GM13976 (cell line): ENCODE measurements at places on chromosomes 13 and 19.

- no peak for DNase-seq
These were observed 17.5 kb upstream of the HS6ST3 start for GRCh38 chr13:96072392-96072791.

DNA sequence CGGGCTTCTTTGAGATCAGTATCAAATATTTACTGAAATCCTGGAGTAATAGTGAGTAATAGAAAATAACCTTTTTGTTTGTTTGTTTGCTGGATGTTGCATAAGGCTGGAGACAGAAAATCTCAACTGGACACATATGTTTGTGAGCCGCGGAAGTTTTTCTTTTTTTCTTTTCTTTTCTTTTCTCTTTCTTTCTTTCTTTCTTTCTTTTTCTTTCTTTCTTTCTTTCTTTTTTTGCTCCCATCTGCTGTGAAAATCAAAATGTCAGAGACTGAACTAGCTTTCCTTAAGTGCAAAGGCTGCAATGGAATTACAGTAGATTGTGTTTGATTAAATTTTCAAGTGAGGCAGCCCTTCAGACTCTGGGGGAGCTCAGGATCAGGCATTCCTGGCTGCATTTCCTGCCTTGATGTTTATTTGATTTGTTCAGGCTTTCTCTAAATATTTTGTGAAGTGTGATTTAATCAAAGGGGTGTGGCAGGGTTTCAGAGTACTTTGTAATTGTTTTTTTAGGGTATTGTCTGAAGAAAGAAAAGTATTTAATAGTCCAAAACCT, 319 bp downstream of the FRY start:
- no peak for DNase-seq

DNA sequence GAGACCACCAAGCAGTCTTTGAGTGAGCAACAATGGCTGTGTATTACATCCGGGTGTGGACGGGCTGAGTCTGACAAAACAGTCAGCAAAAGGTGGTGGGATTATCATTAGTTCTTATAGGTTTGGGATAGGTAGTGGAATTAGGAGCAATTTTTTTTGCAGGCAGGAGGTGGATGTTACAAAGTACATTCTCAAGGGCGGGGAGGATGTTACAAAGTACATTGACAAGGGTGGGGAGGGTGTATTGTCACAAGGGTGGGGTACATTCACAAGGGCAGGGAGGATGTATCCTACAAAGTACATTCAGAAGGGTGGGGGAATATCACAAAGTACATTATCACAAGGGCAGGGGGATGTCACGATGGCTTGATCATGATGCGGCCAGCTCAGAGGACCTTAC, 15.0 kb upstream of the ZNF561 start:
- no peak for DNase-seq

GRCh38 chr19:35281303-35281702, 1.0 kb upstream of the HAMP start:
- no peak for DNase-seq

- DNase-seq: no peak
These were observed 13.7 kb upstream of the SOX1 start for GRCh38 chr13:112053167-112053743.
